ENCODE measurements at places on chromosomes 5 and 9. TPM values are rescaled to one million over a fixed set of nuclear protein-coding genes. Genes with fewer than 3 reads are reported as not detected.

The FOXD4 gene
- not detected for total RNA-seq

The JMY gene
- 12.6 TPM for total RNA-seq

GRCh38 chr5:87403409-87403808 lies 9.3 kb downstream of the CCNH start:
- no peak for DNase-seq

- DNase-seq: no peak
Measured at GRCh38 chr5:169545762-169546161, 37.8 kb upstream of the SPDL1 start.

- DNase-seq: no peak
Measured at GRCh38 chr5:54764102-54765090, 221.0 kb downstream of the ESM1 start.

DNA sequence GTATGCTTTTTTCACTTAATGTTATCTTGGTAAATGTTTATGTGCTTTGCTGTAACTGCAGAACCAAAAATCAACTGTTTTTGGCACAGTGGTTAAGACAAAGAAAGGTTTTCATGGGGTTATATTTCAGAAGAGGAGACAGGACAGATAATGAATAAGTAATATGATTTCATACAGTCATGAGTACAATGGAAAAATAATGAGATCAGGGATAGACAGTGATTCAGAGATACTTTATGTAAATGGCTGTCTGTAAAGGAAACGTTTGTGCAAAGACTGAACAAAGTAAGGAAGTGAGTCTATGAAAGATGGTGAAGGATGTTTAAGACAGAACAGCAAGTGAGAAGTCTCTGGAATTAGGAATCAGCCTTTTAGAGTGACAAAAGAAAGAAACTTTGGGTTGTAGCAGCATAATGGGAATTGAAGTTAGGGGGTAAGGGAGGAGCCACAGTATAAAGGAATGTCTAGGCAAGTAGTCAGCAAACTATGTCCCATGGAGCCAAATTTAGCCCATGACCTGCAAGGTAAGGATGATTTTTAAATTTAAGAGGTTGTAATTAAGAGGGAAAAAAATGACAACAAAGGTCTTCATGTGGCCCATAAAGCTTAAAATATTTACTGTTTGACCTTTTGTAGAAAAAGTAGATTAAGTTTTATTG lies 55.0 kb downstream of the TNPO1 start:
- DNase-seq: no peak

GRCh38 chr5:50967009-50967562 lies 300.6 kb downstream of the PARP8 start:
- no peak for DNase-seq

GRCh38 chr5:148808864-148809642 lies 17.4 kb upstream of the ADRB2 start:
- DNase-seq: peak; percentile 38

DNA sequence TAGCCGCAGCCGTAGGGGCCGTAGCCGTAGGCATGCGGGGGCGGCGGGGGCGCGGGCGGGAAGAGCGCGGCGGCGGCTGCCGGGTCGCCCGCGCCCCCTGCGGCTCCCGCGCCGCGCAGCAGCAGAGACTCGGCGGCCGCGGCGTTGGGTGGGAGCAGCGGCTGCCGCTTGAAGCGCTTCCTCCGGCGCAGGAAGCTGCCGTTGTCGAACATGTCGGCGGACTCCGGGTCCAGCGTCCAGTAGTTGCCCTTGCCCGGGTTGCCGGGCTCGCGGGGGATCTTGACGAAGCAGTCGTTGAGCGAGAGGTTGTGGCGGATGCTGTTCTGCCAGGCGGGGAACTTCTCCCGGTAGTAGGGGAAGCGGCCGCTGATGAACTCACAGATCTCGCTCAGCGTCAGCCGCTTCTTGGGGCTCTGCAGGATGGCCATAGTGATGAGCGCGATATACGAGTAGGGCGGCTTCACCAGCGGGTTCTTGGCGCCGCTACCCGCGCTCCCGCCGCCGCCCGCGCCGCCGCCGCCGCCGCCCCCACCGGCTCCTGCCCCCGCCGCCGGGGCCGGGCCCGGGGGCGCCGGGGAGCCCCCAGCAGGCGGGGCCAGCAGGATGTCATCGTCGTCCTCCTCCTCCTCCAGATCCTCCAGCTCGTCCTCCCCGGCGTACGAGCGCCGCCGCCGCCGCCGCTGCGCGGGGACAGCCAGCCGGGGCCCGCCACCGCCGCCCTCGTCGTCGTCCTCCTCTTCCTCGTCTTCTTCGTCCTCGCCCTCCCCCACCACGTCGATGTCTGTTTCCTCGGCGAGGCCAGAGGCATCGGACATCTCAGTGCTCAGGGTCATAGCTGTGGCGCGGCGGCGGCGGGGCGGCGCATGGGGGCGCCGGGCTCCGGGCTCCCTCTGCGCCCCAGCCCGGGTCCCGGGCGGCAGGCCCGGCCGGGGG lies 781 bp downstream of the FOXD1 start:
- peak; percentile 25 for DNase-seq

DNA sequence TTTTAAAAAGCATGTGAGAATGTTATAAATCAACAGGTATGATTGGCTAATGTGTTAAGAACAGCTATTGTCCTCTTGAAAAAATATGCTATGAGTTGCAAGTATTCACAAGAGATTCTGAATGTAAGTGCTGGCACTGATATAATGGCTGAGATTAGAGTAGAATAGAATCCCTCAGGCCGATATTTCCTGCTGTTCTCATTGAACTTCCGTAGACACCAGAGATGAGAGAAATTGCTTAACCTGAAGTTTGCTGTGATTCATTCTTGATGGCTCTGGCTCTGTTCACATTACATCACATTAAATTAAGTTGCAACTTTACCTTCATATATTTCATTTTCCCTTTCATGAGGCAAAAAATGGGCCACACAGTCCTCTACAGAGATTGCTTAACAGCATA lies 114.5 kb downstream of the BAAT start:
- no peak for DNase-seq

DNA sequence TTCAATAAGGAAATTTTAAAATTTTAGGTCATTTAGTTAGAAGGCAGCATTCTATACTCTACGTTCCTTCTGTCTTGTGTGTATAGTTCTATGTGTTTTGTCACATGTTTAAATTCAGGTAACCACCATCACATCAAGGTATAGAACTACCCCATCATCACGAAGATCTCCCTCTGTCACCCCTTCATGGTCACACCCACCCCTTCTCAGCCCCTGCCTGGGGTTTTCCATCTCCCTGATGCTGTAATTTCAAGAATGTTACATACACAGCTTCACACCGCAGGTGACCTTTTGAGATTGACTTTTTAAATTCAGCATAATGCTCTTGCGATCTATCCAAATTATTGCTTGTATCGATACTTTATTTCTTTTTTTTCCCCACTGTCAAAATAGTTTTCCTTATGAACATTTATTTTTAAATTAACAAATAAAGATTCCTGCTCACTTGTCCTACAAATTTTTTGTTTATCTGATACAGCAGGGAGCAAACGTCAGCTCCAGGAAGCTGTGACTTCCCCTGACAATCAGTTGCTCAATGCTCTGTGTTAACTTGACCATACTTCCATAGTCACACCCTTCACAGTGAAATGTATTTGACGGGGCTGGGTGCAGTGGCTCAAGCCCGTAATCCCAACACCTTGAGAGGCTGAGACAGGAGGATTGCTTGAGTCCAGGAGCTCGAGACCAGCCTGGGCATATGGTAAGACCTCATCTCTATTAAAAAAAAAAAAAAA lies 10.2 kb downstream of the BTNL8 start:
- DNase-seq: no peak
